Common myeloid progenitor, CD34-positive (primary cell): ENCODE measurements at places on chromosomes 6 and 20.

DNA sequence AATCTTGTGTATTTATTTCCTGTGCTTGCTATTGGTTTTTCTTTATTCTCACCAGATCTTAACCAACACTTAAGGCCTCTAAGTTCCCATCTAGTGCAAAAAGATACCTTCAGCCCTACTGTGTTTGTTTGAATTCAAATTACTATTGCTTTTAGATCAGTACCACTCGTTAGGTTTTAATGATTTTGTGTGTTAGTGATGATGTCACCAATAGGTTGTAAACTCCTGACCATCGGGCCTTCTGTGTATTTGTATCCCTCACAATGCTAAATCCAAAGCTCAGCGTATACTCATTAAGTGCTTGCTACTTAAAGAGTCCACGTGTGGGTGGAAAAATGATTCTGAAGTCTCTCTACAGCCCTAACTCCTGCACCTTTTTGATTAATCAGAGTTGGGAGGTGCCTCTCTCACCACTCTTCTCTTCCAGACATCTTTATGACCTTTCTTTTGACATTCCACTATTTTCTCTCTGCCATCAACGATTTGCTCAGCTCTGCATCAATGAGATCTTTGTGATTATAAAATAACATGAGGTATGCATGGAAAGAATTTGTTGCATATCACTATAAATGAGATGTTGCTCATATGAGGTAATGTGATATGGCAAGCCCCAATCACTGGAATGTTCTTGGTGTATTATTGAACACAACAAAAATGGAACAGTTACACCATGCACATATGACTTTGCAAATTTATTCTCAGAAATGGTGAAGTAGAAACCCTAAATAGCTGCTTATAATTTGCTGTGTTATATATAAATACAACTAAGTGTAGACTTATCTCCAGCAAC, 55.1 kb upstream of the LAMA2 start:
- no peak for DNase-seq

- DNase-seq = peak; percentile 76
Observed at GRCh38 chr6:145929037-145929633, 35.0 kb downstream of the SHPRH start.

- no peak for DNase-seq
Observed at GRCh38 chr6:82902290-82902689, 163.4 kb downstream of the UBE3D start.

- DNase-seq = no peak
Observed at GRCh38 chr6:83479389-83479788, 32.9 kb upstream of the PRSS35 start.

GRCh38 chr6:6395581-6396197, 75.2 kb upstream of the F13A1 start:
- DNase-seq = no peak

- DNase-seq = no peak
Observed at GRCh38 chr6:106549521-106549920, 79.8 kb downstream of the RTN4IP1 start.

DNA sequence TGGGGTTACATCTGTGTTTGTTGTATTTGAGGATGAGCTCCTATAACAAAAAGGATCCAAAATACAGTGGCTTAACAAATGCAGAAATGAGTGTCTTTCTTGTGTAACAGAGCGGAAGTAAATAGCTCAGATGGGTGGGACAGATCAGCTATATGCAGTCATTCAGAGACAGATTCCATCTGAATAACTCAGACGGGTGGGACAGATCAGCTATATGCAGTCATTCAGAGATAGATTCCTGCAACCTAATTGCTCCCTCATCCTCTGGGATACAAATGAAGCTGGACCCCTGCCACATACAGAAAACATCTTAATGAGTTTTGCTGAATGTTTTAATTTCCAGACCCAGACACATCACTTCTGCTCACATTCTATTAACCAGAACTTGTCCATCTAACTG, 332.3 kb downstream of the BCKDHB start:
- DNase-seq = no peak

GRCh38 chr6:43078691-43079090, 2.6 kb downstream of the PTK7 start:
- DNase-seq = no peak
